ENCODE measurements at places on chromosomes 1 and 21. TPM values are rescaled to one million over a fixed set of nuclear protein-coding genes. Genes with fewer than 3 reads are reported as not detected.
A peak's percentile ranks its signal among the peaks of the same experiment; 100 is the strongest.

GRCh38 chr21:41446586-41446985 lies 20.5 kb downstream of the MX1 start:
- peaks cover 49% of the 10 kb centered on the region for H3K36me3 ChIP-seq
- no peak overlapping the region for H3K27ac ChIP-seq
- H3K4me3 ChIP-seq = no peak overlapping the region
- H3K27me3 ChIP-seq = no peaks in the 10 kb centered on the region
- H3K4me1 ChIP-seq = no peaks in the 10 kb centered on the region

- H3K27ac ChIP-seq = no peak overlapping the region
- H3K4me1 ChIP-seq = no peaks in the 10 kb centered on the region
- H3K27me3 ChIP-seq = no peaks in the 10 kb centered on the region
- no peak overlapping the region for H3K4me3 ChIP-seq
- H3K36me3 ChIP-seq = no peaks in the 10 kb centered on the region
These were observed 92.0 kb downstream of the LAMC2 start for GRCh38 chr1:183277821-183278738.

DNA sequence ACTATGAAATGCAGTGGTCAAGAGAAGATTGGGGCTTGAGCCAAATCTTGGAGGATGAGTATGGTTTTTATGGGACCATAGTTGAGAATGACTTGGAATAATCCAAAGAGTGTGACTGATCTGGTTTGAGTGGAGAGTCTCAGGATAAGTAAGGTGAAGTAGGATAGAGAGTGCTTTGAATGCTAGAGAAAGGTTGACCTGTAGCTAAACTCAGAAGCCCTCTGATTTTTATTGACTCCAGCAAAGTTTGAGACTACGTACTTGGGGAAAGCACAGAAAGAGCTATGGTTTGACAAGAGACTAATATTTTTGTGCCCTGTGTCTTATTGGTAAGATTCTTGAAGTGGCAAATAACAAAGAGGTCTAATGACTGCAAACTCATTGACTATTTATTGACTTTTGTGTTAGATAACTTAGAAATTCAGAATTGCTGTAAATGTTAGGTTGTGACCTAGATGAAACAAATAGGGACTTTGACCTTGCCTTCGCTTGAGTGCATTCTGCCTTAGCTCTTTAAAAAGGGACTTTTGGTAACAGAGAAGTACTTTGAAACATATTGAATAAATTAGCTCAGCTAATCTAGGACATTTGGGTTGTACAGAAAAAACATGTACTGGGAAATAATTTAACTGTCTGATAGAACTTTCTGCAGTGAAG lies 35.1 kb downstream of the UAP1 start:
- H3K4me3 ChIP-seq = no peak overlapping the region
- no peak for DNase-seq
- peaks cover 47% of the 10 kb centered on the region for H3K36me3 ChIP-seq
- no peaks in the 10 kb centered on the region for H3K27me3 ChIP-seq
- H3K27ac ChIP-seq = no peak overlapping the region

- peaks cover 10% of the 10 kb centered on the region for H3K36me3 ChIP-seq
- H3K27me3 ChIP-seq = no peaks in the 10 kb centered on the region
- peak overlapping the region; percentile 96 for H3K27ac ChIP-seq
- no peak overlapping the region for H3K4me3 ChIP-seq
- DNase-seq = peak; percentile 36
These were observed 13.4 kb downstream of the ABCG1 start for GRCh38 chr21:42232176-42232825.

Gene OPRD1
- not detected for total RNA-seq

DNA sequence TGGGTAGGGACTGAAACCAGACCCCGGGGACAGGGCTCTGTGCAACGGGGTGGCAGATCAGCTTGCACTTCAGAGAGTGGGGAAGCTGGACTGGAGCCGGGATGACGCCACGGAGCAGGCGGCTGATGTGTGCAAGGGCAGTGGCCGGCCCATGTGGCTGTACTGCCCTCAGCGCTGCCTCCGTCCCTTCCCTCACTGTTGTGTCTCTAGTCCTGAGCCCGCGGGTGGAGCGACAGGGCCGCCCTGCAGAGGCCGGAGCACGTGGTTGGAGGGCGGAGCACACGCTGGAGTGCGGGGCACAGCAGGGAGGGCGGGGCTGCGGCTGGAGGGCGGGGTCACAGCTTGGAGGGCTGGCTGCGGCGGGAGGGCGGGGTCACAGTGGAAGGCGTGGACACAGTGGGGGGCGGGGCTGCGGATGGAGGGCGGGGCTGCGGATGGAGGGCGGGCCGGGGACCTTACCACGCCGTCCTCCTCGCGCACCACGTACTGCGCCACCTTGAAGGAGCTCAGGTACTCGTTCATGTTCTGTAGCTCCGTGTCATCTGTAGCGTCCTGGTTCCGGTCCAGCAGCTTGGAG lies 52.4 kb downstream of the CHD5 start:
- H3K36me3 ChIP-seq = no peaks in the 10 kb centered on the region
- H3K27me3 ChIP-seq = peaks cover 2% of the 10 kb centered on the region
- peaks cover 2% of the 10 kb centered on the region for H3K4me1 ChIP-seq
- peak; percentile 84 for DNase-seq
- no peak overlapping the region for H3K4me3 ChIP-seq

DNA sequence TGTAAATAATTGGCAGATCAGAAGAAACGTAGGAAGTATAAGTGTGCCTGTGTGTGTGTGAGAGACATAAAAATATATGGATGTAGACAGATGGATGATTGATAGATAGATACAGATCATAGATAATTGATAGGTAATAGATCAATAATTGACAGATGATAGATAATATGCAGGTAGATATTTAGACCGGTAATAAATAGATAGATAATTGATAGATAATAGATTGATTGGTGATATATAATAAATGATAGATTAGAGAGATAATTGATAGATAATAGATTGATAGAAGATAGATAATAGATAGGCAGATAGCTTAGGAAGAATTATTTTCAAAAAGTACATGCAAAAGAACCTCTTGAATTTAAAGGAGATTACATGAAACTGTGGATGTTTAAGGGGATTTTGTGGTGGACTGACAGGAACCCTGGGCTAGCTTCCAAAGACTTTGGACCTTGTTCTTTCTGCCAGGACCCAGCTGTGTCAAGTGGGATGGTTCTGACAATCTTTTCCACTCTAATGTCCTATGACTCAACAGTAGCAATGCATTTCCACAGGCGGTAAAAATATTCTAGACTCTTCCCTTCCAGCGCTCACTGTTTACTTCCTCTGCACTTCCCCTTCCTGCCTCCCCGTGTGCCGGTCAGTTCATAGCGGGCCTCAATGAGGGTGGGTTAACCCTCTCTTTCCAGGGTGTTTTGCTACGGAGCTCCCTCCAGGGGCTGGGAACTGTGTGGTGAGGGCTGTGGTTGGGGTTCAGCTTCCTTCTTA lies 39.4 kb downstream of the KCNJ15 start:
- H3K4me3 ChIP-seq = no peak overlapping the region
- no peaks in the 10 kb centered on the region for H3K36me3 ChIP-seq
- H3K27ac ChIP-seq = no peak overlapping the region
- no peak for DNase-seq
- peaks cover 34% of the 10 kb centered on the region for H3K4me1 ChIP-seq

GRCh38 chr1:55005351-55006140 lies 6.8 kb downstream of the BSND start:
- H3K27ac ChIP-seq = no peak overlapping the region
- H3K36me3 ChIP-seq = no peaks in the 10 kb centered on the region
- no peak overlapping the region for H3K4me3 ChIP-seq
- no peaks in the 10 kb centered on the region for H3K4me1 ChIP-seq

DNA sequence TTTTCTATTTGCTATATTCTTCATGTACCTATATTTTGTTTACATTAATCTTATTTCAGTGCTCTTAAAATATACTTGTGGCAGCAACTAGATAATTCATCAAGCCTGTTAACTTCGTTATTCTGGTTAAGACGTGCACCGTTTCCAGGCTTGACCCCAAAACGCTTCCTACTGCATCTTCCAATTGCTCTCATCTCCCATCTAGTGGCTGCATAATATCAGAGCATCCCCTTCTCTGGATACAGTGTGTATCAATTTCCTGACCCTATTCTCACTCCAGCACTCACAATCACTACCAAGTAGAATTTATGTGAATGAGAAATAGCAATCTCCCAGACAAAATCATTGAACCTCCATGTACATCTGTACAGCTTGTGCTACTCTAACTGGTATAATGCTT lies 1280.3 kb upstream of the B3GALT2 start:
- DNase-seq = no peak
- no peak overlapping the region for H3K27ac ChIP-seq
- no peak overlapping the region for H3K4me3 ChIP-seq
- no peaks in the 10 kb centered on the region for H3K4me1 ChIP-seq
- H3K36me3 ChIP-seq = no peaks in the 10 kb centered on the region
- H3K27me3 ChIP-seq = peaks cover 4% of the 10 kb centered on the region

GRCh38 chr1:223202376-223203033 lies 59.5 kb upstream of the TLR5 start:
- peaks cover 7% of the 10 kb centered on the region for H3K4me1 ChIP-seq
- H3K27me3 ChIP-seq = peaks cover 6% of the 10 kb centered on the region
- DNase-seq = no peak
- H3K27ac ChIP-seq = no peak overlapping the region
- no peaks in the 10 kb centered on the region for H3K36me3 ChIP-seq

- no peaks in the 10 kb centered on the region for H3K4me1 ChIP-seq
- H3K27ac ChIP-seq = no peak overlapping the region
- no peaks in the 10 kb centered on the region for H3K36me3 ChIP-seq
- H3K4me3 ChIP-seq = no peak overlapping the region
- H3K27me3 ChIP-seq = no peaks in the 10 kb centered on the region
- DNase-seq = no peak
These were observed 7.3 kb downstream of the KRTAP10-1 start for GRCh38 chr21:44532712-44533111.

Gene ZNF683
- not detected for total RNA-seq

GRCh38 chr1:48939042-48939441 lies 162.4 kb upstream of the BEND5 start:
- peaks cover 6% of the 10 kb centered on the region for H3K27me3 ChIP-seq
- no peaks in the 10 kb centered on the region for H3K4me1 ChIP-seq

- DNase-seq = no peak
- peaks cover 1% of the 10 kb centered on the region for H3K27me3 ChIP-seq
- no peak overlapping the region for H3K4me3 ChIP-seq
- peak overlapping the region; percentile 90 for H3K27ac ChIP-seq
- peaks cover 58% of the 10 kb centered on the region for H3K4me1 ChIP-seq
These were observed 100.6 kb upstream of the RUNX1 start for GRCh38 chr21:35149698-35150097.

DNA sequence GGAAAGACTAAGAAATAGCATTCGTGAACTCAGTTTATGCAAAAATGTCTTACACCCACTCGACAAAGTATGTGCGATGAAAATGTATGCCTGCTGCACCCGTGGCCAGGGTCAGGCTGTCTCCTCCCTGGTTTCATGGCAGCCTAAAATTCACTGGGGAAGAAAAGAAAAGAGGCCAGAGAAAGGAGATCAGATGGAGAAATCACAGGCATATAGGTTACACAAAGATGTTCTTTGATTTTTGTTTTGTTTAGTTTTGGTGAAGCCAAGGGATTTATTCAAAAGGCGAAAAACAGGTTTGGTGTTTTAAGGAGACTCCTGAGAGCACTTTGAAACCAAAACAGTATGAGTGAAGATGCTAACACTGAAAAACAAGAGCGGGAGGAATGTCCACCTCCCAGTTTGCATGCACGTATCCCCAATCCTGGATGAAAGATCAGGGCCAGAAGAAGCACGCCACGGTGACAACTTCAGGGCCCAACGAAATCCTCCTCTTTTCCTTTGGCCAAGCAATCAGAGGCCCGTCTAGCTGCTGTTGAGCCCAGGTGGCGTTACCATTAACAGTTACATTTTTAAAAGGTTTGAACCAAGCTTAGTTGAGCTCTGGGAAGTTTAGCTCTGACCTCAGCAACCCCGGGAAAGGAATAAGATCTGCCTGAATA lies 992 bp upstream of the SSX2IP start:
- H3K4me1 ChIP-seq = peaks cover 52% of the 10 kb centered on the region
- peak overlapping the region; percentile 94 for H3K4me3 ChIP-seq
- no peaks in the 10 kb centered on the region for H3K36me3 ChIP-seq
- peak overlapping the region; percentile 80 for H3K27ac ChIP-seq
- peak; percentile 27 for DNase-seq
- peaks cover 2% of the 10 kb centered on the region for H3K27me3 ChIP-seq

Gene LCE1E
- total RNA-seq = not detected

Gene FMO5
- total RNA-seq = 0.27 TPM

Gene OR2T33
- not detected for total RNA-seq

- no peaks in the 10 kb centered on the region for H3K4me1 ChIP-seq
- H3K27ac ChIP-seq = no peak overlapping the region
- H3K36me3 ChIP-seq = peaks cover 16% of the 10 kb centered on the region
These were observed 15.4 kb upstream of the SPATC1L start for GRCh38 chr21:46199436-46200373.

DNA sequence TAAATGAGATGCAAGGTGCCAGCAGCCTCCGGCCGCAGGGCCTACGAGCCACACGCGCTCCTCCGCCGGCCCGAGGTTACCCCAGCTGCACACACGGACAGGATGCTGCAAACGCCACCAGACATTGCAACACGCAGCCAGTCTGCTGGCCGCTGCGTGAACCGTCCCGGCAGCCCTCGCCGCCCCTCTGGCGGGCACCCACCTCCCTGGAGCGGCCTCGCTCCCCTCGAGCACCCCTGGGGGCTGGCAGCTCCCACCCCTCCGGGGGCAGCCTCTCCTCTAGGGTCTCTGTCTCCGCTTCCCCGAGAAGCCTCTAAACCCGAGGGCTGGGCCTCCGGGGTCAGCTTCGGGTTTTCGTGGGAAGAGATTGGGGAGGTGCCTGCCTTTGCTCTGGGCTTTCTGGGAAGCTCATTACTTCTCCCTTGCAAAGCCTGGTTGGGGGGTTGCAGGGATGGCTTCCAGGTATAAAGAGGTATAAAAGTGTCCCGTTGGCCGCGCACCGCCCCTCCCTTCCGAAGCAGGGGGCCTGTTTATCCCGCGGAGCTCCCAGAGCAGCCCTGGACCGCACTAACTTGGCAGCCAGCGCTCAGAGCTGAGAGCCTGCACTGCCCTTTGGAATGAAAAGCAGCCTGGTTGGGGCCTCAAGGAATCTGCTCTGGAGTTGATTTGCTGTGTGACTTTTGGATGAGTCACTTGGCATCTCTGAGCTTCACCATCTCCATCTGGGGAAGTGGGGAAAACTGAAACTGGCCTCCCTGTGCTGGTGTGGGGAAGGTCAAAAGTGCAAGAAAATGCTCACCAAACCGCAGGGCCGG lies 21.8 kb downstream of the DHRS3 start:
- no peak overlapping the region for H3K27ac ChIP-seq
- no peak for DNase-seq
- H3K27me3 ChIP-seq = no peaks in the 10 kb centered on the region
- H3K36me3 ChIP-seq = no peaks in the 10 kb centered on the region
- peaks cover 34% of the 10 kb centered on the region for H3K4me1 ChIP-seq
- H3K4me3 ChIP-seq = peak overlapping the region; percentile 45

Gene OR13G1
- total RNA-seq = not detected

DNA sequence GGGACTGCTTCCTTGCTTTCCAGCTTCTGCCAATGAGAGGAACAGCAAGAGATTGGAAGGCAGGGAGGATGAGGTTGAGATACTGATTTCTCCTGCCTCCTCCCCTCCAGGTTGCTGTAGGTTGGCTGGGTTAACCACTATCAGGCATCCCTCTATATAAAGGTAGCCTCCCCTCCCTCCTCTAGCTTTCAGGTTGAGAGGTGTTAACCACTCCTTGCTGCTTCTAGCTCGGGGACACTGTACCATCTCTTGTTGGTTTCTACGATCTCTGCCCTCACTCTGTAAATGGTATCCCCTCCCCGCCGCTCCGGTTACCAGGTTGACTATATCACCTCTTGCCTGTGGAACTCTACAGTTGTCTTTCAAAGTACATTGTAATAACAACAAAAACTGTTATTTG lies 16.7 kb downstream of the LPAR3 start:
- H3K27ac ChIP-seq = no peak overlapping the region
- no peaks in the 10 kb centered on the region for H3K36me3 ChIP-seq
- H3K4me1 ChIP-seq = peaks cover 5% of the 10 kb centered on the region
- H3K4me3 ChIP-seq = no peak overlapping the region
